ENCODE measurements at places on chromosomes 7 and 10. TPM values are rescaled to one million over a fixed set of nuclear protein-coding genes. Genes with fewer than 3 reads are reported as not detected.

GRCh38 chr7:96987719-96988118, 17.6 kb upstream of the DLX6 start:
- DNase-seq = no peak
- no peaks in the 10 kb centered on the region for H3K36me3 ChIP-seq
- no peak overlapping the region for H3K4me3 ChIP-seq
- peaks cover 3% of the 10 kb centered on the region for H3K4me1 ChIP-seq
- H3K27me3 ChIP-seq = peaks cover 30% of the 10 kb centered on the region

GRCh38 chr10:76088008-76088407, 656.6 kb downstream of the LRMDA start:
- DNase-seq = no peak
- H3K4me3 ChIP-seq = no peak overlapping the region
- H3K27me3 ChIP-seq = no peaks in the 10 kb centered on the region
- peaks cover 9% of the 10 kb centered on the region for H3K4me1 ChIP-seq
- H3K36me3 ChIP-seq = no peaks in the 10 kb centered on the region

DNA sequence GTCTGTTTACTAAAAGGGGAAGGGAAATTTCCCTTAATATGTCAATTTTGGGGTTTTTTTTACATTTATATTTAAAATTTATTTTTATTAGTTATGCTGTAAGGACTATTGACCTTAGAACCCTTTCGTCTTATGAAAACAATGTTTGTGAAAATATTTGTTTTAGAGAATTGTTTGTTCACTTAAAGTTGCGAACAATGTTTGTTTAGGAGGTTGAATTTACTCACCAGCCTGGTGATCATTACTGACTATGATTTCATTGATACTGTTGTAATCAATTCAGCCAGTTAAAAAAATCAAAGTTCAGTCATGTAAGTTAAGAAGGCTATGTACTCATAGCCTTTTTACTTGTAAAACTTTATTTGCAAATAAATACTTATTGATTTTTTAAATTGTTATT, 27.4 kb upstream of the TSPAN13 start:
- no peak for DNase-seq
- H3K4me1 ChIP-seq = no peaks in the 10 kb centered on the region

DNA sequence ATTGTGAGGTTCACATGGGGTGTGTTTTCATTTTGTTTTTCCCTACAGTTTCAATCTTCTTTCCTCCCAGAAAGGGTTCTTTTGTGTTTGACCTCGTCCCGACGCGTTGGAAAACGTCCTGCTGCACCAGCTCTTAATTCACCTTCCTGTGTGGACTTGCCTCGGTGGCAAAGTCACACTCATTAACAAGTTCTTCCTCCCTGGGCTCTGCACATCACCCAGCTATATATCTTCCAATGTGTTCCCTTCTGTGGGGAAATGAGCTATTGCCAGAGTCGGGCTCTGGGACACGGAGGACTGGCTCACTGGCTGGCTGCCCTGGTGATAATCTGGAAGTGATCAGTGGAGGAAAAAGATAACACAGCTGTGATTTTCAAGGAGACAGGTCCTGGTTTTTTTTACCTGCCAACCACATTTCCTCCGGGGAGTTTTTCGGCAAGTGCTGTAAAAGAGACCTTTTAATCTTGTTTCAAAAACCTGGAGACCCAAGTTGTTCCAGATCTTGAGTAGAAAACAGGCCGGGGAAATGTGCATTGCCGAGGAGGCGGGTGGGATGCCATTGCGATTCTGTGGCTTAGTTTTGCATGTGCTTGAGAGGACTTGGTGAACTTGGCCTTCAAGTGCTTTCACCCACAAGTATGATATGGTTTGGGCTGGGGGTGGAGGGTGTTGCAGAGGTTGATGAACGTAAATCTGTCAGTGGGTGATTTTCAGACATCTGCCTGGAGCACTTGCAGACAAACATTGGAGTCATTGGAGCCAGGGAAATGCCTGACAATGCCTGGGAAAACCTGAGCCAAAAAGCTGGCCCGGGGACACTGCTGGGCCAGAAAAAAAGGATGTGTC, 96.5 kb upstream of the CREB5 start:
- H3K36me3 ChIP-seq = no peaks in the 10 kb centered on the region
- DNase-seq = no peak
- no peak overlapping the region for H3K27ac ChIP-seq
- H3K4me3 ChIP-seq = no peak overlapping the region
- H3K27me3 ChIP-seq = no peaks in the 10 kb centered on the region

GRCh38 chr7:1935176-1936005, 265.3 kb downstream of the ELFN1 start:
- no peaks in the 10 kb centered on the region for H3K27me3 ChIP-seq
- H3K27ac ChIP-seq = no peak overlapping the region
- H3K4me1 ChIP-seq = no peaks in the 10 kb centered on the region
- H3K4me3 ChIP-seq = no peak overlapping the region
- no peak for DNase-seq
- H3K36me3 ChIP-seq = no peaks in the 10 kb centered on the region

GRCh38 chr7:106883456-106884026, 18.5 kb downstream of the PIK3CG start:
- H3K4me3 ChIP-seq = no peak overlapping the region
- no peaks in the 10 kb centered on the region for H3K36me3 ChIP-seq
- no peak overlapping the region for H3K27ac ChIP-seq
- H3K4me1 ChIP-seq = no peaks in the 10 kb centered on the region
- DNase-seq = no peak

DNA sequence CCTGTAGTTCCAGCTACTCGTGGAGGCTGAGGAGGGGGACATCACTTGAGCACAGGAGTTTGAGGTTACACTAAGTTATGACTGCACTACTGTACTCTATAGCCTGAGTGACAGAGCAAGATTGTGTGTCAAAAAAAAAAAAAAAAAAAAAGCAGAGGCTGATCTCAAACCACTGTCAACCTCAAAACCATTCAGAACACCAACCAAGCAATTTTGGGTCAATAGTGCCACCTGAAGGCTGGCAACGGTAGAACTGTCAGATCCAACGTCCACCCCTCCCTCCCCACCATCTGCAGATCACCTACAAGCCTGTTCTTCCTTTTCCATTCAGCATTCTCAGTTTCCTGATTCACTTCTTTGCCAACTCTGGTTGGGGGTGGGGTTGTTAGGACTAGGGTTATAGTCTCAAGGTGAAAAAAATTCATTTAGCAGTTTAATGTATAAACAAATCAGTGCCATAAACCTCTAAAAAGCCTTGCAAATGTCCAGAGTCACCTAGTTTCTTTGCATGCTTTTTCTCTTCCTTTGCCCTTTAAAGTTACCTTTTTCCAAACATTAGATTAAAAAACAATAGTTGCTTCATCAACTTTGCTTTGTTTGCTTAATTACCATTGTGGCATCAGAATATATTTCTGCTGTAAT, 2.6 kb downstream of the MRPS33 start:
- no peaks in the 10 kb centered on the region for H3K36me3 ChIP-seq
- no peak for DNase-seq
- no peak overlapping the region for H3K4me3 ChIP-seq
- H3K4me1 ChIP-seq = no peaks in the 10 kb centered on the region
- H3K27ac ChIP-seq = no peak overlapping the region
- H3K27me3 ChIP-seq = no peaks in the 10 kb centered on the region

DNA sequence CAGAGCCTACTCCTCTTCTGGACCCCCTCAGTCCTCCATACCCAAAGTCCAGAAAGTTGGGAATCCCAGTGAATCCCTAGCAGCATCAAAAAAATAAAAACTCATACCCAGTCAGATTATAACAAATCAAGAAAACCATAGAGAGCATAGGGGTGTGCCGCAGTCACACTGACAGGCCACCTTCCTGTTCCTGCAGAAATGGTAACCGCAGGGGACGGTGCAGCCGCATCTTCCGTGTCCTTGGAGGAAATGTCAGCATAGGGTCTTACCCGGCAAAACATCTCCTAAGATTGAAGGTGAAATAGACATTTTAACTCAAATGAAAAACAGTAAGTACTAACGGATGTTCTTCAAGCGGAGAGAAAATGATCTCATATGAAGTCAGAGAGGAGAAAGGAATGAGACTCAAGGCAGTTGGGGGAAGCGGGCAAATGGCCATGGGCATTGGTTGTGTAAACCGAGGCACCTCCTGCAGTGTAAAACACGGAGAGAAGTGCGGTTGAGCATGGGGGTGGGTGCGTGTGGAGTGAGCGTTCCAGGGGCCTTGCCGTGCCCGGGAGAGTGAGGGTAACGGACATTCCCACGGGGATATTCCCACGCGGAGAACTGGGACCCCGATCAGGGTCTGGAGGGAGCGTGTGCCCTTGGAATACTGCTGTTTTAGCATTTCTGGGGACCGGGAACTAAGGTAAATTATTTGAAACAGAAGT, 110.8 kb downstream of the NKX6-2 start:
- no peaks in the 10 kb centered on the region for H3K27me3 ChIP-seq
- H3K27ac ChIP-seq = no peak overlapping the region
- H3K4me1 ChIP-seq = no peaks in the 10 kb centered on the region
- no peak for DNase-seq
- H3K4me3 ChIP-seq = no peak overlapping the region

Gene CLDN4
- not detected for total RNA-seq

Gene GDF10
- total RNA-seq = 2.4 TPM

Gene MOGAT3
- not detected for total RNA-seq

Measured in thoracic aorta (tissue), 2 donors.